NCI-H1436 (cell line): ENCODE measurements at places on chromosomes 12 and 14.

DNA sequence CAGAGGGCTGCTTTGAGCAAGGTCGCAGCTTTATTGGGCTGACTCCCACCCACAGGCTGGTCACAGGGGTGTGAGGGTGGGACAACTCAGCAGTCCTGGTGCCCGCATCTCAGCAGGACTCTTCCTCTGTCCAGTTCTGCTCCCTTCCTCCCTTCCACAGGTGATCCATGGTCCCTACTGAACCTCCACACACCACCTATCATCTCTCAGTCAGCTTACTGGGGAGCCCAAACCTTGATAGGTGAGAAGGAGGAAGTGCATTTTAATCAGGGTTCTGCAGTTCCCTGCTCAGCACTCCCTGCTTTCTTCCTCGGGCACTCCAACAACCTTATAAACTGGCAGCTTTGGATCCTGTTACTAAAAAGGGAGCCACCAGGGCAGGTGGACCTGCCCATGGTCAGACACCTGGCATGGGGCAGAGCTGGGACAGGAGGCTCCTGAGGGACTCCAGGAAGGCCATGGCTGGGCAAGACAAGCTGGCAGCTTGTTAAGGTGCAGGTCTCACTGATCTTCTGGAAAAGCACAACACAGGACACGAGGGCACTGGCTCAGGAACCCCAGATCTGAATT is 664.6 kb downstream of the BCL11B start:
- no peak for DNase-seq

- DNase-seq: no peak
Observed at GRCh38 chr12:87344699-87345098, 684.5 kb downstream of the C12orf50 start.

DNA sequence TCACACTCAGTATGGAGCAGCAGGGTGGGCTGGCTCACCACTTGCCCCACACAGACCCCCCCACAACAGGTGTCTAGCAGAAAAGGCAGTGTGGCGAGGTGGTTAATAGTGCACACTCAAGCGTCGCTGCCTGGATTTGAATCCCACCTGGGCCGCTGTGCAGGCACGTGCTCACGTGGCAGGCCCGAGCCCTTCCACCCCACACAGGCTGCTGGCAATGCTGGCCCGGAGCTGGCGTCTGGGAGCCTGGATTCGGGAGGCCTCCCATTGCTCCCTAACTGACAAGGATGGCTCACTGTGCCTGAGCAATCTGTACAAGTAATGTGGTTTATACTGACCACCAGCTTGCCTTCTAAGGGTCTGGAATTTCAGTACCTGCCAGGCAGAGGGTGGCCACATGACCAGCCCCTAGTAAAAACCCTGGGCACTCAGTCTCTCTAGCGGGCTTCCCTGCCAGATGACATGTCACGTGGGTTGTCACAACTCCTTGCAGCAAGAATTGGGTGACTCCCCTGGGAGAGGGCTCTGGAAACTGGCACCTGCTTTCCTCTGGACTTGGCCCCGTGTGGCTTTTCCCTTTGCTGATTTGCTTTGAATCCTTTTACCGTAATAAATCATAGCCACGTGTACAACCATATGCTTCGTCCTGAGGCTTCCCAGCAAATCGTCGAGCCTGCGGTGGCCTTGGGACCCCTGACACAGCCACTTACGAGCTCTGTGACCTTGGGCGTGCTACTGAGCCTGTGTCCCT is 72.8 kb downstream of the SCARB1 start:
- peak; percentile 66 for DNase-seq

- DNase-seq: no peak
Observed at GRCh38 chr14:81275305-81276072, 54.7 kb upstream of the GTF2A1 start.

GRCh38 chr14:24900269-24901100 is 149.5 kb downstream of the STXBP6 start:
- no peak for DNase-seq

DNA sequence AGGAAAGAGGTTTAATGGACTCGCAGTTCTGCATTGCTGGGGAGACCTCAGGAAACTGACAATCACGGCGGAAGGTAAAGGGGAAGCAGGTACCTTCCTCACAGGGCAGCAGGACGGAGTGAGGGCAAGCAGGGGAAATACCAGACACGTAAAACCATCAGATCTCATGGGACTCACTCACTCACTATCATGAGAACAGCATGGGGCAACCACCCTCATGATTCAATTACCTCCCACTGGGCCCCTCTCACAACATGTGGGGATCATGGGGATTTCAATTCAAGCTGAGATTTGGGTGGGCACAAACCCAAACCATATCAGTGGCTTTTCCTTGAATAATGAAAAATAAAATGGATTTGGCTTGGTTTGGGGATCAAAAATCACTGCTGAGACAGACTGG is 380.5 kb downstream of the VRK1 start:
- no peak for DNase-seq

DNA sequence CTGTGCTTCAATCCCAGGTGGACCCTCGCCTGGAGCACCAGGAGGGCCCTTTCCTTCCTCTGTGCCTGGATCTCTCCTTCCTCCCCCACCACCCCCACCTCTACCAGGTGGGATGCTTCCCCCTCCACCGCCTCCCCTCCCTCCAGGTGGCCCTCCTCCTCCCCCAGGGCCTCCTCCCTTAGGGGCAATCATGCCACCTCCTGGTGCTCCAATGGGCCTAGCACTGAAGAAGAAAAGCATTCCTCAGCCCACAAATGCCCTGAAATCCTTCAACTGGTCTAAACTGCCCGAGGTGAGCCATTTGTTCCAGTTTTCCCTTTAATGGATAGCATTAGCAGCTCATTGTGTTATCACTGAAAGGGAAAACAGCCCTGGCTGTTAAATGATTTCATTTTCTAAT is 134.0 kb downstream of the GPR135 start:
- DNase-seq: no peak

DNA sequence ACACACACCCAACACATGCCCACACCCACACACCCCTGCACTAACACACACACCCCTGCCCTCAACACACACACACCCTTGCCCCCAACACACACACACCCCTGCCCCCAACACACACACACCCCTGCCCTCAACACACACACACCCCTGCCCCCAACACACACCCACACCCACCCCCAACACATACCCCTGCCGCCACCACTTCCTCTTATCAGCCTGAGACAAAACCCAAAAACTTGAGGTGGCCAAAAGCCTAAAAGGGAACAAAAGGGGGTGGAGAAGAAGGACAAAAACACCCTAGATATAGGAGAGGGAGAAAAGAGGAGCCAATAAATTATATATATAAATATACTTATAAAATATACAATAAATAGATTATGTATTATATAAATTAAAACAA is 9.1 kb upstream of the DEGS2 start:
- DNase-seq: no peak

- no peak for DNase-seq
Observed at GRCh38 chr14:58752771-58753201, 115.0 kb downstream of the DACT1 start.

GRCh38 chr12:102406033-102406584 is 74.3 kb downstream of the IGF1 start:
- peak; percentile 42 for DNase-seq

DNA sequence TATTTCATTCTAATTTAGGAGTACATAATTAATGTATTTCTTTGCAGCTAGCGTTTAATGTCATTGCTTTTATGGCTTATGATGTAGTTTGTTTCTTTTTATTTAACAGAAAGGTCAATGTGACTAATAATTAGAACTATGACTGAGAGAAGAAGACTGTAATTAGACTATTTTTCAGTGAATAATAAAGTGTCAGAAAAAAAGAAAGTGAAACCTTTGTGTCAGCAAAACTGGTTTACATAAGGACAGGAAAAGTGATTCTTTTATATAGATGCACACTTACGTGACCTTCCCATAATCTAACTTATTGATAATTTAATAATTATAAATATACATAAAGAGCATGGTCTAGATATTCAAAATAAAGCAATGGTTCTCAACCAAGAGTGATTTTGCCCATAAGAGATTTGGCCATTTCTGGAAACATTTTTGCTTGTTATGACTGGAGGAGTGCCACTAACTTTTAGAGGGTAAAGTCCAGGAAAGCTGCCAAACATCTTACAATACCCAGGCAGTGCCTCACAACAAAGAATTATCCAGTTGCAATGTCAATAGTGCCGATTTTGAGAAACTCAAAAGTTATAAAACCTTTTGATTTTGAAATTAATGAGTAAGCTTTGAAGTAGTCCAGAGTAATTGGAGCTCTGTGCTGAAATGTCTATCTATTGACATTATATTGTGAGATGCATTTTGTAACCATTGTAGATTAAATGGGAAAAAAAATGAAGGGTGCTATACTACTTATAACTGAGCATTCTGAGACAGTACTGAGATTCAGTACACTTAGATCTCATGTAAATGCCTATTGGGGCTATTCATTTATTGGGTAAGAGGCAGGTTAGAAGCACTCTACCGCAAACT is 227.1 kb downstream of the C12orf50 start:
- DNase-seq: no peak
